ENCODE measurements at places on chromosomes 5 and 9. TPM values are rescaled to one million over a fixed set of nuclear protein-coding genes. Genes with fewer than 3 reads are reported as not detected.

The SAPCD2 gene
- 7.1 TPM for total RNA-seq

The PITX1 gene
- total RNA-seq, result 1.5 TPM

The SH3TC2 gene
- total RNA-seq, result 4.8 TPM

The DMXL1 gene
- 36.7 TPM for total RNA-seq

The FREM1 gene
- total RNA-seq, result 0.11 TPM

The ORM1 gene
- not detected for total RNA-seq

The IL9 gene
- not detected for total RNA-seq

The FAM221B gene
- not detected for total RNA-seq

The NDUFS4 gene
- total RNA-seq, result 102 TPM

The IFNA2 gene
- total RNA-seq, result not detected

The C7 gene
- 0.12 TPM for total RNA-seq

Measured in uterine smooth muscle cell (primary cell).